ENCODE measurements at places on chromosomes 5 and 9. TPM values are rescaled to one million over a fixed set of nuclear protein-coding genes. Genes with fewer than 3 reads are reported as not detected.
A peak's percentile ranks its signal among the peaks of the same experiment; 100 is the strongest.

- DNase-seq: peak; percentile 29
Measured at GRCh38 chr9:129863059-129863690, 27.9 kb downstream of the USP20 start.

DNA sequence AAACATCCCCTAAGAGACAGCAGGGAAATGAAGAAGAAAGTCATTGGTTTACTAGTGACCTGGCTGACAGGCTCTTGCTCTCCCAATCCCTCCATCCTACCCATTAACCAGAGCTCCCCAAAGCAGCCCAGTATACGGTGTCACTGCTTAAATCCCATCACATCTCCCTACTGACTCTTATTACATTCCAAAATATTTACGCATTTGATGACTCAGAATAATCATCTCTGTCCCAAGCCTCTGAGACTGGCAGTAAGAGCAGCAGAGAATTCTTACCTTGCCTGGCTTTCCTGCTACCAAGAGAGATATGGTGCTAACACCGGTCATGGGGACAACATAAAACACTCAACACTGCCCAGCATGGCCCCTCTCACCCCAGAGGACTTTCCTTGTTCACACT, 20.2 kb upstream of the WHRN start:
- no peak for DNase-seq

DNA sequence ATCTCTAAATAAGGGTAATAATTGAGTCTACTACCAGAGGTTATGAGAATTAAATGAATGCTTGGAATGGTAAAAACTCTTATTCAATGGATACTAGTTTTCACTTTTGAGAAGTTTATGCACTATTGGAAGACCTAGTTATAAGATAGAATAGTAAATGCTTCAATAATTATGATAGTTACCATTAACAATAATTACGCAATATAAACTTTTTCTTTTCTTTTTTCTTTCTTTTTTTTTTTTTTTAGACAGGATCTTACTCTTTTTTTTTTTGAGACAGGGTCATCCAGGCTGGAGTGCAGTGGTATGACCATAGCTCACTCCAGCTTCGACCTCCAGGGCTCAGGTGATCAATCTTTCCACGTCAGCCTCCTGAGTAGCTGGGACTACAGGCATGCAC, 6.7 kb downstream of the ALDOB start:
- DNase-seq: no peak

GRCh38 chr5:138351056-138351455, 1.4 kb upstream of the KDM3B start:
- no peak for DNase-seq

DNA sequence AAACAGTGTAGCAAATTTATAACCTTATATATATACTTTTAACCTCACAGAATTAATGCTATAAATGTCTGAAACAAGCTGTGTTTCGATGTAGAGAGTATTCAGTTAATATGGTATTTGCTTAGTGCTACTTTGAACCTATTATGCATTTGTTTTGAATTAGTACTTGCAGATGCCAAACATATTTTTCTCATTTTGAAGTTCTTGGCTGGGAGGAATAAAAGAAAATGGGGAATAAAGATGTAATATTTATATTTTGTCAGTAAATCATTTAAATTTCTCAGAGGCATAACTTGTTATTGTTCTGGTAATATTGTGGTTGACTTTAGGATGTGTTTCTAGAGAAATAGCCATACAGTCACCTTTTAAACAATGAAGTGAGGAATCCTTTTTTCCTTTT, 175.9 kb upstream of the IZUMO3 start:
- DNase-seq: no peak

- DNase-seq: no peak
Measured at GRCh38 chr9:116546711-116547581, 140.2 kb upstream of the TRIM32 start.

The FBXL7 gene
- total RNA-seq: 1.6 TPM

The CDC23 gene
- total RNA-seq: 22.2 TPM

The GGTA1 gene
- 3.2 TPM for total RNA-seq

Data from mucosa of descending colon (tissue), 3 donors.